ENCODE measurements at places on chromosomes 3 and 15.

DNA sequence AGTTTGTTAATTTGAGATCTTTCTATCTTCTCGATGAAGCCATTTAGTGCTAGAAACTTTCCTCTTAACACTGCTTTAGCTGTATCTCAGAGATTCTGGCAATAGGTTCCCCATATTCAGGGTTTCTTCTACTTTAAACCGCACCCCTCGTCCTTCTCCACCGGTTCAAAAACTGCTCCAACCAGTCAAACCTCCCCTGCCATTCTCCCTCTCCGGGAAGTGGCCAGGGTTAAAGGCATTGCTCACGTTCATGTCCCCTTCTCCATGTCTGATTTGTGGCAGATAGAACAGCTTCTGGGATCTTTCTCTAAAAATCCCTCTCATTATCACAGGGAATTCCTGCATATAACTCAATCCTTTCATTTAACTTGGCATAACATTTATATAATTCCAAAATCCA lies 14.4 kb downstream of the ALDH1L1 start:
- no peak for DNase-seq

DNA sequence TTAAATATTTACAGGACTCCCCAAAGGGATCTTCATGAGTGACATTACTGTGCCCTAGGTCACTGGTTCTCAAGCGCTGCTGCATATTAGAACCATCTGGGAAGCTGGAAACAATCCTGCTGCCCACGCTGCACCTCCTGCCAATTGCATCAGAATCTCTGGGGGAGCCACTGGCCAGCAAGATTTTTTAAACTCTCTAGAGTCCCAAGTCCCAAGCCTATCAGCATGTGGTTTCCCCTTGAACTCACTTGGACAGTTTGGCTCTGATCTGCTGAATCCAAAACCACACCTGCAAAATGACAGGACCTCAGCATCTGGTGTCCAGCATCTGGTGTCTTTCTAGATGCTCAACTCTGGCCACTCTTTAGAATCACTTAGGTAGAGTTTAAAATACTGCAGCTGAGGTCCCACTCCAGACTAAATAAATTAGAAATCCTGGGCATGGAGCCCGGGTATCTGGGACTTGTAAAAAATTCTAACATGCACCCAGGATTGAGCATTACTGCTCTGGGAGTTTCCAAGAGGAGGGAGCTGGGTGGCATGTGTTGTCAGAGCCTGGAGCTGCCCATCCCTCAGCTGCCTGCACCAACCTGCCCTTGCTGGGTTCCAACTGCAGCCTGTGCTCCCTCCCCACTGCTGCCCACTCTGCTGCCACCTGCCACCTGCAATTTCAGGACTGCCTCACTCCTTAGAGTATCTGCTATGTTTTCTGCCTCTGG lies 311.3 kb downstream of the SLC9A9 start:
- peak; percentile 41 for DNase-seq

DNA sequence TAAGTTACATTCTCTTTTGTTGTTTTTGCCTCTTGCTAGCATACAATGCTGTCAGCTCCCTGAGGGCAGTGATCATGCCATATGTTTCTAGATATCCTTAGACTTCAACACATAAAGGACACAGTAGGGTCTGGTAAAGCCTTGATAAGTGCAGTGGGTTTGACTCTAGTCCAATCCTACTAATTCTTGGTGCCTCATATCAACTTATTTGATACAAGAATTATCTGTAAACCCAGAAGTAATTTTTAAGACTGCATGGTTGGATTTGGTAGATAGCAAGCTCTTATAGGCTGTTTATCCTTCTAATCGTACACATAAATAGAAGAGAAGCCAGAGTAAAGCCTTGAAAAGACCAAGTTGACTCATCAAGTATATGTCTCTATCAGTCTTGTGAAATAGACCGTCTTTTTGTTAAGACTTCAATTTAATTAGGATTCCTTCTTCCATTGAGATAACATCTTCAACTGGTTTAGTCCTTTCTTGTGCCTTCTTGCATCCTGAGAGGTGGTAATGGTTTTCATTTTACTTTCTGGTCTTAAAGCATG lies 265.6 kb upstream of the CDIN1 start:
- DNase-seq, result no peak

- no peak for DNase-seq
These were observed 20.4 kb downstream of the XPC start for GRCh38 chr3:14157951-14158350.

DNA sequence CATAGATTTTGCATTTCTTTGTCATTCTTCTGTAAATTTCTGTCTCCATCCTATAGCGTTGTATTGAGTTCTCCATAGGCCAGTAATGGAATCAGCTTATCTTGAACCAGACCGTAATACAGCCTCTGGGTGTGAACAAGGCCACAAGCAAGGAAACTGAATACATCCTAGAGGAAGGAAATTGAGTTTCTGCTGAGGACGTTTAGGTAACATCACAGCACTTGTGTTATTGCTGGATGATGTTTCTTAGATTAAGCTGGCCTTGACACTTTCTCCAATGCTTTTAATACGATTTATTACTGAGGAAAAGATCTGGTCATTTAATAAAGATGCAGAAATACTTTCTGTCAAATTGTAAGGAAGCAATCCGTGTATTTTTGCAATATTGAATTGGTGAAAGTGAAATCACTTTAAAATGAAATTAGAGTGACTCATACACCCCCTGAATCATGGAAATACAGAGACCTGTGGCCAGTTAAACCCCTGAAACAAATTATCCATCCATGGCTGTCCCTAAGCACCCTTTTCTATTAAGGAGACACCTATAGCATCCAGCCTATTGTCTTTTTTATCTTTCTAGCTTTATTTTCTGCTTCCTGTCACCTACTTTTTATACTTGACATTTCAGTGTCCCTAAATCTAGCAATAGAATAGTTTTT lies 48.5 kb upstream of the UBE3A start:
- no peak for DNase-seq

- no peak for DNase-seq
These were observed 54.7 kb upstream of the CTNNB1 start for GRCh38 chr3:41144631-41145030.
